Glomerular endothelial cell (primary cell): ENCODE measurements at places on chromosomes 1 and 21.

DNA sequence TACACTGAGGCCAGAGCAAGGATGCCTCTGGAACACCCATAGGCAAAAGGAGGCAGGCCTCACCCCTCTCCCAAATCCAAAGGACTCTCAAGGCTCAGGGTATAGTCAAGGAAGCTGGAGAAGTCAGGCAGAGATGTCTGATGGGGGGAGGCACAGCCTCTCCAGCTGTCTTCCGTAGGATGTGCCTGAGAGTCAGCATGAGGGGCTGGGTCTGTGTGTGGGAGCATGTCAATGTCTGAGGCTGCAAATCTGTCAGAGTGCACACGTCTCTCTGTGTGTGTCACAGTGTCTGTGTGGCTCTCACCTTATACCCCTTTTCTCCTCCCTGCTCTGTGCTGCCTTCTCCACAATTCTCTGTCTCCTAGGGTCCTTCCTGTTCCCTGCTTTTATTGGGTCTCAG, 4.0 kb downstream of the HPCAL4 start:
- no peak for DNase-seq

- DNase-seq: no peak
Observed at GRCh38 chr1:232287676-232288569, 342.0 kb downstream of the SIPA1L2 start.

GRCh38 chr1:150764617-150765101, 919 bp downstream of the CTSS start:
- peak; percentile 78 for DNase-seq

DNA sequence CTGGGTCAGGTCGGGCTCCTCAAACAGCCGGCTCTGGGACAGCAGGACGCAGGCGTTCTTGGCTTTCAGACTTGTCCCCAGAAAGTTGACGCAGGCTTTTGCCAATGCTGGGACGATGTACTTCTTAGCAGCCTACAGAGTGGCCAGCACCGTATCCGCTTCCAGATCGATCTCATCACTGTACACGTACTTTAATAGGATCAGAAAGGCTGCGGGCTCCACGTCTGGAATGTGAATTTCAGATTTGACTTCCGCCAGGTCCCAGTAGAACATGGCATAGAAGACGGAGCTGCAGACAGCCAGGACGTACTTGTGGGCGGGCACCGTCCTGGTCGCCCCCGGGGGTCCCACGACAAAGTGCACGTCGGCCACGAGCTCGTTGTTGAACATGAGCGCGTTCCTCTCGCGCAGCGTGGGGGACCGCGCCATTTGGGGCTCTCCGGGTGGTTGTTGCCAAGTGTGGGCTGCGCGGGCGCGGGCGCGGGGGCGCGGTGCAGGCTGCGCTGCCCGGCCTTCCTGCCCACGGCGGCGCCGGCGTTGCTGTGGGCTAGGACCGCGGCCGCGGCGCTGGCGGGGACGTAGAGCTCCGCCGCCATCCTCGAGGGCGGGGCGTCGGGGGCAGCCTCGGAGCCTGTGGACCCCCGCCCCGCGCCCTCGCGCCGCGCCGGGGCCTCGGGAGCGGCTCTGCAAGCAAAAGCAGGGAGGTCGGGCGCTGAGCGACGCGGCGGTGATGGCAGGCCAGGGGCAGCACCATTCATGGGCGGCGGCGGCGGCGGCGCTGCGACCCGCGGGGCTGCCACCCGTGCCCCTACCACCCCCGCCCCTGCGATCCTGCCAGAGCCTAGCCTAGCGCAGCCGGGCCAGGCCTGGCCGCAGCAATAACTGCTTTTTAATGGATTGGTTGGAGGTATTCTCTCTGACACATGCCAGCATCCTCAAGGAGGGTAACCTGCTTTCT, 10.6 kb downstream of the CNR2 start:
- no peak for DNase-seq

DNA sequence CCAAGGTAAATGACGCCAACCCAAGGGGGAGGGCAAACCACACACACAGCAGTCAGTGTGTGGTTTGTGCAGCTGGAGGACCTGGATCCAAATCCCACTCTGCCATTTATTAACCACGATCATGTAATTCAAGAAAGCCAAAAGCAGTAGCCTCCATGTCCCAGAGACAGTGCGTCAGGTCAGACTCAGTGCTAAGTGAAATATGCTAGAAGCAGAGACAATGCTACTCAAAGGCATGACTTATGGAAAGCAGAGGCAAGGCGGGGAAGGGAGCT, 13.6 kb downstream of the TTC39A start:
- no peak for DNase-seq

- no peak for DNase-seq
Observed at GRCh38 chr1:24951337-24951736, 21.3 kb upstream of the RUNX3 start.

DNA sequence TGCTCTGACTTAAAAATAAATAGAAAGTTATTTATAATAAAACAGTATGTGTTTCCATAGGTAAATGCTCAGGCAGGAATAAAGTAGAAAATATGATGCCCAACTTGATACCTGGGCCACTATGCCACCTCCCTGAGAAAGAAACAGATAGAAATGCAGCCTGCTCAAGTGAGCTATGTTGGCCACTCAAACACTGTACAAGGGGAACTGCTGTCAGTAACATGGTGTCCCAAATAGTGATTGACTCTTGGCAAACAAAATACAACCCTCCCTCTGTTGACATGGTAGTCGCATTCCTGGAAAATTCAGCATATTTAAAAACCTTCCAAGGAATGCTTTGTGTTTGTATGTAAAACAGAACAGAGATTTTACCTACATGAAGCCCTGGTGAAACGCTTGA, 66.9 kb upstream of the KCNE2 start:
- DNase-seq: no peak
